Foreskin fibroblast (primary cell): ENCODE measurements at places on chromosomes 11 and 22.
A peak's percentile ranks its signal among the peaks of the same experiment; 100 is the strongest.

- peak; percentile 69 for DNase-seq
Measured at GRCh38 chr11:107043242-107044006, 25.1 kb upstream of the GUCY1A2 start.

DNA sequence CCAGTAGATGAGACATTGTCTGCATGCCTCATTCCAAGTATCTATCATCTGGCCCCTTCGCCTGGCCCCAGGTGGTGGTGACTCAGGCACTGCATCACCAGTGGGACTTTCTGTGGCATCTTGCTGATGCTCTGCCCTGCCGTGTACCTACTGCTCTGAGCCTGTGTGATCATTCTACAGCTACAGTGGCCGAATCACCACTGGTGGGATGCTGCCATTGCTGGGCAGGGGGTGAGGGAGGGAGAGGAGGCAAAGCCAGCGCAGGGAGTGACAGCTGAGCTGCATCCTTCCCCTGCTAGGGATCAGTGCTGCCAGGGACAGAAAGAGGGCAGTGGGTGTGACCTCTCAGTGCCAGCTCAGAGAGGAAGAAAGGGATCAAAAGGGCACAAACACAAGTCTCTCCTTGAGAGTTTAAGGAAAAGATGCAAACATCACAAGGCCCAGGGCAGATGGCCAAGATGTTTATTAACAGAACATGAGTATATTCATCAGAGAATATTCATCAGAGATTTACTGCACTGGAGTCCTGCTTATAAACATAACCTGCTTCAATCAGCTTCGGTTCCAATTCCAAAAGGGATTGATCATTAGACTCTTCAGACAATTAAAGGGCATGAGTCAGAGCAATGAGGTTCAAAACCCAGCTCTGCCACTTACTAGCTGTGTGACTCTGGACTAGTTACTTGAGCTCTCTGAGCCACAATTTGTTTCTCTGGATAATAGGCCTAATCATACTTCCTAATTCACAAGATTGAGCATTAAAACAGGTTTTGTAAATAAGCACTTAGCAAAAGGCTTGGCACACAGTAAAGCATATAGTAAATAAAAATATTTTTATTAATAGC, 109.8 kb downstream of the NAT10 start:
- peak; percentile 38 for DNase-seq

GRCh38 chr11:61174949-61175348, 13.7 kb upstream of the VPS37C start:
- no peak for DNase-seq

GRCh38 chr22:21726650-21727049, 8.9 kb downstream of the YPEL1 start:
- peak; percentile 25 for DNase-seq

DNA sequence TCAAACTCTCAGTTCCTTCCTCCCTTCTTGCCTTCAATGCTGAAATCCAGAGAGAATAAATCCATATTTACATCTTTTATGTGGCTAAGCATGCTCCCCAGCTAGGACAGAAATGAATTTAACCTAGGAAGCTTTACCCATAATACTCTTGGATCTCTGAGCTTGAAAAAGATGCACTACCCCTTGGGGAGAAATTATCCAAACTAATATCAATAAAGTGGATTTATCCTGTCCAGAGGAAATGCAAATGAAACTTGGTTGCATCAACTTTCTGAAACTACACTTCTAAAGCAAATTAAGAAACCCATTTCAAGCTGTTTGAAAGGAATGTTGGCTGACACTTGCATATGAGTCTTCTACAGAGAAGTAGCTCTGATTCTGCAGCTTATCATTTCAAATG, 347.9 kb downstream of the TTC28 start:
- no peak for DNase-seq

- no peak for DNase-seq
Measured at GRCh38 chr22:43860831-43861230, 1.5 kb downstream of the SULT4A1 start.

- DNase-seq = no peak
Measured at GRCh38 chr11:80718611-80719291, 1277.9 kb upstream of the TENM4 start.

GRCh38 chr22:27970596-27971220, 51.7 kb upstream of the PITPNB start:
- no peak for DNase-seq

GRCh38 chr11:78533399-78533798, 41.3 kb downstream of the NARS2 start:
- DNase-seq = no peak

DNA sequence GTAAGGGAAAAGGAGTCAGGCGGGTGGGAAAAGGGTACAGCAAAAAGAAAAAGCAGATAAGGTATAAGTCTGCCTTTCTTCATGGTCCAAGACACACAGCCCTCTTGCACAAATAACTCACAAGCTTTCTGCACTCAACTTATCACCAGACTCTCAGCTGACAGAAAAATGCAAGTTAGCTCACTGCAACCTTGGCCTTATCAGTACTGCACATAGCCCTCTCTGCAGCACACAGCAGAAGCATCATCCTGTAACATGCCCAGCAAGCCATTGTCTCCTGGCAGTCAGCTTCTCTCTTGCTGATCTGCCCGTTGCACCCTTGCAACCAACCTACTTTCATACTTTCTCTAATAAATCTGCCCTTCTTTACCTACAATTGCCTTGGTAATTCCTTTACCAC, 5.8 kb downstream of the ZBTB44 start:
- no peak for DNase-seq

- no peak for DNase-seq
Measured at GRCh38 chr11:69938206-69938605, 119.0 kb upstream of the FGF3 start.

GRCh38 chr11:6892400-6892799, at the start of gene OR2D2:
Gene OR2D2 (minus strand): TSS chr11:6892500. CDS start chr11:6892500, 0 bp downstream.
- DNase-seq = no peak

GRCh38 chr11:122307476-122308035, 191.5 kb upstream of the BLID start:
- no peak for DNase-seq

- DNase-seq = no peak
Measured at GRCh38 chr11:47035108-47035507, 98.5 kb downstream of the CSTPP1 start.

DNA sequence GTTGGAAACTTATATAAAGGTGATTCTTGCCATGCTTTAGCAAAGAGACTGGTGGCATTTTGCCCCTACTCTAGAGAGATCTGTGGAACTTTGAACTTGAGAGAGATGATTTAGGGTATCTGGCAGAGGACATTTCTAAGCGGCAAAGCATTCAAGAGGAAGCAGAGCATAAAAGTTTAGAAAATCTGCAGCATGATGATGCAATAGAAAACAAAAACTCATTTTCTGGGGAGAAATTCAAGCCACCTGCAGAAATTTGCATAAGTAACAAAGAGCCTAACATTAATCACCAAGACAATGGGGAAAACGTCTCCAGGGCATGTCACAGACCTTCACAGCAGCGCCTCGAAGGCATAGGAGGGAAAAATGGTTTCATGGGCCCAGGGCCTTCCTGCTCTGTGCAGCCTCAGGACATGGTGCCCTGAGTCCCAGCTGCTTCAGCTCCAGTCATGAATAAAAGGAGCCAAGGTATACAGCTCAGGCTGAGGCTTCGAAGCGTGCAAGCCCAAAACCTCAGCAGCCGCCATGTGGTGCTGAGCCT, 83.4 kb downstream of the MRTFA start:
- DNase-seq = no peak

GRCh38 chr11:70948855-70949531, 303.4 kb downstream of the SHANK2 start:
- DNase-seq = no peak

DNA sequence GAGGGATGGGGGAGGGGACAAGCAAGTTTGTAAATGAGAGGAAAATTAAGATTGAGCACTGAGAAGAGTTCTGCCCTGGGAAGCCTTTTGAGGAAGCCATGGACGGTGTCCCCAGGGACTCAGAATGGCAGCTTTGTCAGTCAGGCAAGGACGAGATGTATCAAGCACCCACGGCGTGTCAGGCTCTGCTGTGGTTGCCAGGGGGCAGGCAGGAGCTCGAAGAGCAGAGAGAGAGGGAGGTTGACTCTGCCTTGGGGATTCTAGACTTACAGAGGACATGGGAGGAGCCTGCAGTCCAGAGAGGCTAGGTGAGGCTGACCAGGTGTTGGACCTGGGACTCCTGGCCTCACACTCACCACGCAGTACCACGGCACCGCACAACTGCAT, 29.1 kb upstream of the SYT7 start:
- DNase-seq = no peak

- no peak for DNase-seq
Measured at GRCh38 chr11:72295471-72295870, 51.5 kb upstream of the PHOX2A start.

GRCh38 chr11:124868331-124869274, 3.4 kb downstream of the ROBO3 start:
- no peak for DNase-seq

- DNase-seq = no peak
Measured at GRCh38 chr11:120882175-120882574, 141.7 kb upstream of the TBCEL start.

DNA sequence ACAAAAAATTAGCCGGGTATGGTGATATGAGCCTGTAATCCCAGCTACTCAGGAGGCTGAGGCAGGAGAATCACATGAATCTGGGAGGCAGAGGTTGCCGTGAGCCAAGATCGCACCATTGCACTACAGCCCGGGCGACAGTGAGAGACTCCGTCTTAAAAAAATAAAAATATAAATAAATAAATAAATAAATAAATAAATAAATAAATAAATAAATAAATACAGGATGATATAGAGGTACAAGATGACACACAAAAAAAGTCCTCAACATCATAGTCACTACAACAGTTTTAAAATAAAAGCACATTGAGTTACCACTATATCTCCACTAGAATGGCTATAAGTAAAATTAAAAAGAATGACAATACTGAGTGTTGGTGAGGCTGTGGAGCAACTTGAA, 97.8 kb downstream of the ALX4 start:
- DNase-seq = no peak

DNA sequence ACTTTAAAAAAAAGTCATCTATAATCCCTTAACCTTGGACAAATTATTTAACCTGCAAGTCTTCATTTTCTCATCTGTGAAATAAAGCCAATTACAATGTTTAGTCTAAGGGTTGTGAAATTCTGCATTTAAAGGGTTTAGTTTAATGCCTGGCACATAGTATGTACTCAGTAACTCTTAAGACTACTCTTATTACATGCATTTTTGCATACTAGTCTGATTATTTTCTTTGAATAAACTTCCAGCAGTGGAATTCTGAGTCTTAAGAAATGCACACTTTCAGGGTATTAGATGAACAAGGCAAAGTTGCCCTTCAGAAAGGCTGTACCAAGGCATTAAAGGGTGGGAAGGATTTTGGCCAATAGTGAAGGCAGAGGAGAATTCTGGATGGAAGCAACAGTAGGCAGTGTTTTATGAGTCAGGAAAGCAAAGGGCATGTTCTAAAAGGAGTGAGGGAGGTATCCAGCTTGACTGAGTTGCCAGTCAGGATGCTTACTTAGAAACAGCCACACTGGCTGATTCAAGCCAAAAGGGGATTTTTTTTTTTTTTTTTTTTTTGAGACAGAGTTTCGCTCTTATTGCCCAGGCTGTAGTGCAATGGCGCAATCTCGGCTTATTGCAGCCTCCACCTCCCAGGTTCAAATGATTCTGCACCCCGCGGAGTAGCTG, 50.5 kb downstream of the SWAP70 start:
- peak; percentile 22 for DNase-seq

GRCh38 chr22:25395468-25395867, 169.0 kb upstream of the GRK3 start:
- no peak for DNase-seq

- peak; percentile 96 for DNase-seq
Measured at GRCh38 chr11:17927681-17928343, 85.0 kb downstream of the SERGEF start.

GRCh38 chr11:45368697-45369096, 82.6 kb upstream of the SYT13 start:
- no peak for DNase-seq

DNA sequence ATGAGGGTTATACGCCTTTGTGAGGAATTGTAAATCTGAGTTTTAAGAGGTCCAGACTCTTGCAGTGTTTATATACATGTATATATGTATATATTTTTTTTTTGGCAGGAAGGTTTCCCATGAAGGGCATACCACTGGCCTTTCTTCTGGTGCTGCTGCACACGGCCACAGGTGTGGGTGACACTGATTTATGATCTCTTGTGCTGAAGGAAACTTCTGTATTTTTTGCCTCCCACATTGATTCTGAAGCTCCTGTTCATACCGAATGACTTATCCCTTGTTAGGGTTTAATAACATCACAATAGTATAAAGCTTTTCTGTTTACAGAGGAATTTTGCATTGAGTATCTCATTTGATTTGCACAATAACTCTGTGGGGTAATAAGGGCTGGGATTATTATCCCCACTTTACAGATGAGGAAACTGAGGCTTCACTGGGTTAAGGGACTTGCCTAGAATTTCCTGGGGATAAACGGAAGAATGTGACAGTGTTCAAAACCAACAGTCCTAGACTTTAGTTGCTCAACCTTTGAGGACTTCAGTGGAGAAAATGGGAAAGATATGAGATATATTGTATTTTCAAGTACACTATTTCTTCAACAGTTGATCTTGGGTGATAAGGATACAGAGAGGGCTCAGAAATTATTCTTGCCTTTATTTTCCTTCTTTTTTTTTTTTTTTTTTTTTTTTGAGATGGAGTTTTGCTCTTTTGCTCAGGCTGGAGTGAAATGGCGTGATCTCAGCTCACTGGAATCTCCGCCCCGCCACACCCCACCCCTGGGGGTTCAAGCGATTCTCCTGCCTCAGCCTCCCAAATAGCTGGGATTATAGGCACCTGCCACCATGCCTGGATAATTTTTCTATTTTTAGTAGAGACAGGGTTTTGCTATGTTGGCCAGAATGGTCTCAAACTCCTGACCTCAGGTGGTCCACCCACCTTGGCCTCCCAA, 70.1 kb downstream of the MICAL2 start:
- no peak for DNase-seq

- no peak for DNase-seq
Measured at GRCh38 chr22:20763630-20764470, 10.1 kb upstream of the SERPIND1 start.

- no peak for DNase-seq
Measured at GRCh38 chr11:61290905-61291690, 4.0 kb downstream of the VWCE start.

DNA sequence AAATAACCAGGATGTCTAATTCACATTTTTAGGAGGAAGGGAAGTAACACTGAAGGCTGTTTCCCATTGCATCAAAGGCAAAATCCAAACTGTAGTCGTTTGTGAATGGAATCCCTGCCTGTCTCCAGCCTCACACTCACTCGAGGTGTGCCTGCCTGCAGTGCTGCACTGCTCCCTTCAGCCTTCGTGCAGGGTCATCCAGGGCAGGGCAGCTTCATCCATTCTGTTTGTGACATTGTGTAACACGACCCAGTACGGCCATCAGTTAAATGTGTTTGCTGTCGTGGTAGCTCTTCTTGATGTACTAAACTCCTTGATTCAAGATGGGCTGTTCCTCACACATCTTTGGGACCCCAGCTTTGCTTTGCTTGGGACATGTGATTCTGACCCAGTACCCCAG, 34.3 kb downstream of the LDLRAD3 start:
- no peak for DNase-seq

DNA sequence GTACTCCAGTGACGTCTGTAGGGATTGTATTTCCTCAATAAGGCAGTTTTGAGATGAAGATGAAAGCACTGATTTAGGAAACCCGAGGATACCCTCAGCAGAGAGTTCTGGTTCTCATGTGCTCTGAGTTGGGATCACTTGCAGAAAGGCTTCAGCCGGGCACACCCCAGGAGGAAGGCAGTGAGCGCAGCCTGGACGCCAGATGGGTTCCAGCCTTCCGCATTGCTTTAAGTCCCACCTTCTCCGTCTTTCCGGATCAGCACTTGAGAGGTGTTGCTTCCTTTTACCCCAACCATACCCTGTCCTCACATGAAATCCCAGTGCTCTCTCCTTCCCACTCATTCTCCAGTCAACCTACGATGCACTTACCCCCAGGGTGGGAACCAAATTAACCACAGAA, 239.5 kb upstream of the CADM1 start:
- no peak for DNase-seq
